ENCODE measurements at places on chromosomes 7 and 10.

DNA sequence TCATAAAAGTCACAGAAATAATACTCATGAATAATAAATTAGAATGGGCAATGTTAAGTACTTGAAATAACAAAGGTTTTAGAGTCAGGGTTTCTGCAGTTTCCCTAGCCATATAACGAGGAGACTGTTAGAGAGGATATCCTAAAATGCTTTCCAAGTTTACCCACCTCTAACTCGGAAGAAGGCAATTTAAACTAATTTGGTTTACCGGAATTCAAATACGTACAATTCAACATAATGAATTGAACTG, 351 bp upstream of the RPS24 start:
- DNase-seq = no peak

DNA sequence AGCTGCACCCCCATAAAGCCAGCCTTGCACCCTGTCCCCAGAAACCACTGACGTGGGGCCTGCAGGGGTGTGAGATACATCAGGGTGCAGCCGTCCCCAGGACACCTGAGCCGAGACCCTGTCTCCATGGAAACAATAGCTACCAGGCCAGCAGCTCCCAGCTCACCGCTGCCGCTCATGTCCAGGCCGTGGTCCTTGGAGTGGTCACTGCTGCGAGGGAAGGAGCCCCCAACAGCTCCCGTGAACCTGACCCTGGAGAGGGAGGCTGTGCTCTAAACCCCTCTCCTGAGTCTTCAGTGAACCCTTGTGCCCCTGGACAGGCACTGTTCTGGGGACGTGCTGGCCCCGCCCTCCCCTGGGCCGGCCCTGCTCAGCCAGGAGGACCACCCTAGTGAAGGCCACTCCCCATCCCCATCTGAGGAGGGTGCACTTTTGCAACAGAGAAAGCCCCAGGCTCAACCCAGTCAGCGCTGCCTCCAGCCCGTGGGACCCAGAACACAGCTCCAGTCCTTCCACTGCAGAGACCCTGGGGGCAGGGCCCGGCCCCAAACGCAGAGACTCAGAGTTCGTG, 19.6 kb upstream of the INPP5A start:
- no peak for DNase-seq

DNA sequence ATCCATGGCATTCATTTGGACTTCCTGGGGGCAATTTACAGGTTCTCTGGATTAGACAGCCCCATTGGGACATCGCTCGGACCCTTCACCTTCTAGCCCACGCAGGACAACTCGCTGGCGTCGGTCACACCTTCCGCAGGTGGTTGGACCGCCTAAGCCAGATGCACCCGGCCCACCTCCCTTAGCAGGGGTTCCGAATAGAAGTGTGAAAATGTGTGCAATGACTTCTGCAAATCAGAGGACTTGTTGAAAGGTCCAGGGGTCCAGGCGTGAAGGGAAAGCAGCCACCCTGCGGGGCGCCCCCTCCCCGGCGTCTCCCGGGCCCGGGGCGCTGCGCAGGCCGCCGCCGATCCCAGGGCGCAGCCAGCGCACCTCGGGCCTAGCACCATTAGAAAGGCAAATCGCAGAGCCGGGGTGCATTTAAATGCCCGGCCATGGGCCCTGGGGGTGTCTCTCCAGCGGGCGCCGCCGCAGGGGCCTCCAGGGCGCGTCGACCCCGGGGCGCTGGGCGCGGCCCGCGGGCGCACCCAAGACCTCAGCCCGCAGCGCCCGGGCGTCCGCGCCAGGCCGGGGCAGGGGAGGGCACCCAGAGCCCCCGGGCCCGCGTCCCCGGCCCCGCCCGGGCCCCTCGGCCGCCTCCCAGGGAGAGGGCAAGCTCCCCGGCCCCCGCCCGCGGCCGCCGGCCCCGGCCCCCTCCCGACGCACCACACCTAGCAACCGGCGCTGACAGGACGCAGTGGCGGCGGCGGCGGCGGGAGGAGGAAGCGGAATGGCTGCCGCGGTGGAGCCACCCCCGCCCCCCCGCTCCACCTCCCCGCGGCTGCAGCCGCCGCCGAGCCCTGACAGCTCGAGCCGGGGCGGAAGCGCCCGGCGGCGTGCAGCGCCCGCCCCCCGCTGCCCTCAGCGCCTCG, 1.2 kb downstream of the JAZF1 start:
- peak; percentile 47 for DNase-seq

DNA sequence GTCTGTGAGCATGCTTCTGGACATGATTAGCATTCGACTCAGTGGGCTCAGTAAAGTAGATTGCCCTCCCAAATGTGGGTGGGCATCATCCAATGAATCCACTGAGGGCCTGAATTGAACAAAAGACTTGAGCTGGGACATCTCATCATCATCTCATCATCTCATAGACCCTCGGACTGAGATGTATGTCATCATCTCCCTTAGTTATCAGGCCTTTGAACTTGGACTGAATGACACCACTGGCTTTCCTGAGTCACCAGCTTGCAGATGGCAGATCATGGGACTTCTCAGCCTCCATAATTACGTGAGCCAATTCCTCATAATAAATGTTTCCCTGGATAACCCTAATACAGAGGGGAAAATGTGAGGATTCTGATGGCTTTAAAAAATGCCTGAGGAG, 128.3 kb upstream of the LSM8 start:
- DNase-seq = no peak

DNA sequence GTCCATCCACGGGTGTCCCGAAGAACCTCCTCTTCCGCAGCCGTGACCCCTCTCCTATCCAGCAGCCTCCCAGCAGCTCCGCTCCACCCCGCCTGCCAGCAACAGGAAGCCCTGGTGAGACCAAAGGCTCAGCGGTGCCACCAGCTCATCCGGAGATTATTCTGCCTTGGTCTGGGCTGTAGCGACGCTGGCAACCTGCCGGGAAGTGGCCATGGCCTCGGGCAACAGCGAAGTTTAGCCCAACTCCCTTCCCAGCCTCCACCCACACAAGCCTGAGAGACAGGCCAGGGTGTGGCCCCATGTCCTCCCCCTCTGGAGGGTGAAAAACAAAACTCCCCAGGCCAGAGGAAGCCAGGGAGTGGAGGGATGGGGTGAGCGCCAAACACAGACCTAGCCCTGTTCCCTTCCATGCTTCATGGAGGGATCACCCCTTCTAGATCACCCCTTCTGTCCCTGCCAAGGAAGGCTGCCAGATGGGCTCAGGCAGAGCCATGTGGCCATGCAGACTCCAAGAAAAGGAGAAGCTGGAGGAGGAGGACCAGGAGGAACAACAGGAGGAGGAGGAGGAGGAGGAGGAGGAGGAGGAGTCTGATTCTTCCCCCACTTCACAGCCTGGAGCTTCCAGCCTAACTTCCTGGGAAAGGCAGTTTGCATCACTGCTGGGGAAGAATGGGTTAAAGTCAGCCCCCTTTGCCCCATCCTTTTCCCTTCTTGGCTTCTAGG, 918 bp downstream of the CALHM2 start:
- DNase-seq = no peak

DNA sequence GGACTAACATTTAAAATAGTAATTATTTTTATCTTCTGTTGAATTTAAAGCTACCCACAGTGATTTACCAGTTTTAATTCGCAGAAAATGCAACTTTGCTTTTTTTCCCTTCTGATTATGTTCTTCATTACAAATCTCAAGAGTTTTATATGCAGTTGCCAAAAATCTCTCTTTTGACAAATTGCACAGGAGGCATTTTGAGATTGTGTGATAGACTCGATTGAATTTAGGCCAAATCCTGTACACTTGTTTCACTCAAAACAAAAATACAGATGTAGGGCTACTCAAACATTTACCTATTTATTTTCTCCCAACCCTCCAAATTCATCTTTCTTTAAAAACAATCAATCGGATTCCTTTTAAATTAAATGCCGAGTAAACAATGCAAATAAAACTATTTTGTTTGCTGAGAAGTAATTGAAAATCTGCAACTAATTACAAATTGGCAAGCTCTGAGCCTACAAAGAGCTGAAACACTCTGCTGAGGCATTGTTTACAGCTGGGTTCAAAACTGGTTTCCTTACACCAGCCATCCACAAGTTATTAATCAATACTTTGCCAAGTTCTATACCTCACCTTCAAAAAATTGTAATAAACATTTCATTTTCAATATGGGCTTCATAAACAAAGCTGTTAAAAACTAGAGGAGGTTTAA, 214.9 kb upstream of the TCF7L2 start:
- DNase-seq = no peak

GRCh38 chr10:73998929-73999691, 1.2 kb downstream of the VCL start:
- DNase-seq = no peak

DNA sequence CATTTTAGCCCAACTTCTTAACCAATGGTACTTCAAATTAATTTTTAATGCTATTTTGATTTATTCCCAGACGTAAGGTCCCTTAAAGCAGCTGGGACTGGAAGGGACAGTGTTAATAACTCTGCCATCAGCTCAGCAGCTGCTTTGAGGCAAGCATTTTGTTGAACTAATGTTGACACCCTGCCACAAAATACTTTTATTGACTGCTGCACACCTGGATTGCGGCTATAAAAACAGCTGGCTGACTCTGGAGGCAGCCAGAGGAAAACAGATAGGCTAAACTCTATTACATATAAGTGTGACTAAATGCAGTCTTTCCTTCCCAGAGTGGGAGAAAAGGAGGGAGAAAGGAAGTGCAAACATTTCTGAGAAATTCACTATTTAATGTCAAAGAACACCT, 77.6 kb downstream of the ETV1 start:
- no peak for DNase-seq

DNA sequence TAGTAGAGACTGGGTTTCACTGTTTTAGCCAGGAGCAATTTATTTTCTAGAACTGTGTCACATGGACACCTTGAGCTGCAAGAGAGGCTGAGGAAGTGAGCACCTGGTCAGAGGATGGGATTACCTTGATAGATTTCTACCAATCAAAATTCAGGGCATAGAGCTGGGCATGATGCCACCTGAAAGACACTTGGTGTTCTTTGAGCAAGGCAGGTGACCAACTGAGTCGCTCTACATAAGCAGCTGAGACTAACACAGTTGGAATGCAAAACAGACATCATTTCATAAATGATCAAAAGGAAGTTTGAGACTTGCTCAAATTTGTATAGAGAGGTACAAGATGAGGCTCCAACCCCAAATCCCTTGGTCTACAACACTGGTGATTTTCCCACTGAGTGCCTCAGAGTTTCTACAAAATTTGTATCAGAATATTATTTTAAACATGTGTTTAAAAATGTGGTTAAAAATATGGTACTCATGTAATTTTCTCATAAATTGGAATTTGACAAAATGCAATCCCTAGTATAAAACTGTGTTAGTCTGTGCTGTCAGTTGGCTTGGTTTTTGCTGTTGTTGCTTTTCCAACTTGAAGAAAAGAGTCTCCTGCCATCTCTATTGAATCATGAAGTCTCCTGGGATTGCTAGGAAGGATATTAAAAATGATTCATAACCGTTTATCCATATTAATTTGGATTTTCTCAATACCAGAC, 156.4 kb upstream of the MDFIC start:
- DNase-seq = no peak

- DNase-seq = no peak
Observed at GRCh38 chr7:17234398-17235031, 63.9 kb upstream of the AHR start.

DNA sequence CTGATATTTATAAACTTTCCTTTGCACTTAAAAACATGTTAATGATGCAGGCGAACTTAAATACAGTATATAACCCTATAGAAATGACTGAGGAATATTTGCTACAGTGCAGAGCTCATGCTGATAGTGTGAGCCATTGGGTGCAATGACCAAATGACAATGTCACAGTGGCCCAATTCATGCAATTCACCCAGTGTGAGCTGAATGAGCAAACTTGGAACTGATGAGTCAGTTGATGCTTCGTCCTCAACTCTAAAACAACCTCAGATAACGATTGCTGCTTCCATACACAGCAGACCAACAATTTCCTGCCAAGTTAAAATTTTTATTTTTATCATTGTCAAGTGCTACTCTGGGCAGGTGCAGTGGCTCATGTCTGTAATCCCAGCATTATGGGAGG, 12.1 kb upstream of the ZC3HAV1L start:
- no peak for DNase-seq

DNA sequence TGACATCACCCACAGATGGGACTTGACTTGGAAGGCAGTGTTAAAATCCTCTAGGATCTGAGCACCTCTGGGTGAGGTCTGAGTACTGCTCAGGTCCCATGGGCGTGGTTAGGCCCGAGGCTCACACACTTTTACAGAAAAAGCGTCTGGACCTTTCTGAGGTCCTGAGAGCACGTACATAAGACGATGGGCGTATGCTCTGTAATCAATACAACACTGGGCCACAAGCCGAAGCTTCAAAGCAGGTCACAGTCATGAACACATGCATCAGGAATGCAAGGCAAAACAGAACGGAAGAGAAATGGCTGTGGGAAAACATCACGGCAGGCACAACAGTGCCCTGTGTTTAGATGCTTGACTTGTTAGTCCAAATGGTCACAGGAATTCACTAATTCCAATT, 112.2 kb downstream of the LARP4B start:
- no peak for DNase-seq

GRCh38 chr10:124339119-124340032, 79.3 kb downstream of the OAT start:
- DNase-seq = no peak

DNA sequence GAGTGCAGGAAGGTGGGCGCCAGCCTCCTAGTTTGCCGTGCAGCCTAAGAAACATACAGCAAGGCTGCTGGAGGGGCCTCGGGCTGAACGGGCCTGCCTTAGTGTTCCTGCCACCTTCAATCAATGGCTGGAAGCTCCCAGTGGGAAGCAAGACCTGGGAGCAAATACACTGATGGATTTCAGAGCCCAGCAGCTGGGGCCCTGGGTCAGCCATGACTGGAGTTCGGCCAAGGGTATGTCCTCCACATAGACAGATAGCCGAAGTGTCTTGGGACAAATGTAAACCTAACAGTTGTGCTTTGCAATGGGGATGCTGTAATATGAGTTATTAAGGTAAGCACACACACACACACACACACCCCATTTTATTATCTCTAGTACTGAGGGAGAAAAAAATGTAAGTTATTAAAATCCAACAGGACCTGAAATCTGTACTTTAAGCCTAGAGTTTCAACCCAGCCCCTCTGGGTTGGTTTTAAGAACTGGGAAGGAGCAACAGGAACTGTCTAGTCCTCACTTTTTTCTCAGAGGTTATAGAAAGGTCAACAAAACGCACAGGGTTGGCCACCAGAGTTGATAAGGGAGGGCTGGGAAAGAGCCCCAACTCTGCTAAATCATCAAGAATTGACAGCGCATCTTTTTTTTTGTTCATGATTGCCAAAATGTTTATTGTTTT, 50.0 kb upstream of the CELF2 start:
- no peak for DNase-seq

DNA sequence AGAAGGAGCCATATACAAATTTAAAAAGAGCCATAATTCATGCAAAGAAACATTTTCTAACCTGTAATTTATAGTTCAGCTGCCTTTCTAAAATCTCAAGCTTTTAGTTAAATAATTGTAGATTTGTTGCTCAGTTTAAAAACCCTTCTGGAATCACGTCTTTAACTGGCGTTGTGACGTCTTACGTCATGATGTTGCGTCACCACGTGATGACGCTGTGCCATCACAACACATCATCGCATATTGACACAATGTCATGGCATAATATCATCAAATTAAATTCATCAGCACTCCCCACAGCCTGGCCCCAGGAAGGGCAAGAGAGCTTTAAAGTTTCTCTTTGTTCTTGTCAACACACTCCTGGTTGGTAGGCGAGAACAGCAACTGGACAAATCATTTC, 194.8 kb downstream of the GRM8 start:
- no peak for DNase-seq

- DNase-seq = no peak
Observed at GRCh38 chr7:28083164-28083997, 97.2 kb downstream of the JAZF1 start.

GRCh38 chr10:96290368-96291133, 13.7 kb upstream of the DNTT start:
- no peak for DNase-seq

Measured in NCI-H1092 (cell line).